SJSA1 (cell line): ENCODE measurements at places on chromosomes 3 and 15. TPM values are rescaled to one million over a fixed set of nuclear protein-coding genes. Genes with fewer than 3 reads are reported as not detected.

GRCh38 chr3:23696842-23697241, 108.9 kb upstream of the UBE2E1 start:
- no peaks in the 10 kb centered on the region for H3K27me3 ChIP-seq
- H3K4me1 ChIP-seq, result peaks cover under 1% of the 10 kb centered on the region; the same call in 1 of the 2 replicates
- no peak for DNase-seq
- H3K27ac ChIP-seq, result no peak overlapping the region

DNA sequence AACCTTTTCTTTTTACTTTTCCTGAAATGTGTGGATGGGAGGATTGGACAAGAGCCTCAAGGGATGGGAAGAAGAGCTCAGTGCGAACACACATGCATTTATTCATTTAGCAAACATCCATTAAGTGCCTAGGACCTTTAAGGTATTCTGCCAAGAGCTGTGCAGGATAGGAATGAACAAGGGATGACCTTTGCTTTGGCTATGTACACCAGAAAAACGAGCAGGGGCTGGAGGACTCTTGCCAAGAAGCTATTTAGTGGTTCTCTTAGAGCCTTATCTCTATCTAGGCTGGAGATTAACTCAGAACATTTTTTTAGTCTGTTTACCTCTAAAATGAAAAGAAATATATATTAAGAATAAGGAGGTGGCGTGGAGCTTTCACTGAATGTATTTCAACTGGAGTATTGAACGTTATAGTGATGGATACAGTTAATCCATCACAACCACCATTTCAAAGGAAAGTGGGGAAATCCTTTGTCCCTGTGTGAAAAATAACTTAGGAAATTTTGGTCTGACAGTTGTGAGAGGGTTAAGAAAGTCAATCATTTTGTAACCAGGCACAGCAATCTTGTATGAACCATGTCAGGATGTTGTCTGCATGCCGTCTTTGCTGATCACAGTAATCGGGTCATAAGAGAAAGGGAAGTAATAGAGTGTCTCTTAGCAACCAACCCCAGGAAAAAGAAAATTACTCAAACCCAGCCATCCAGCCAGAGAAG, 279.0 kb downstream of the LPP start:
- peaks cover 19% of the 10 kb centered on the region for H3K4me1 ChIP-seq
- no peak overlapping the region for H3K4me3 ChIP-seq
- DNase-seq, result no peak
- no peaks in the 10 kb centered on the region for H3K27me3 ChIP-seq
- H3K36me3 ChIP-seq, result peaks cover 16% of the 10 kb centered on the region; the same call in 1 of the 2 replicates

DNA sequence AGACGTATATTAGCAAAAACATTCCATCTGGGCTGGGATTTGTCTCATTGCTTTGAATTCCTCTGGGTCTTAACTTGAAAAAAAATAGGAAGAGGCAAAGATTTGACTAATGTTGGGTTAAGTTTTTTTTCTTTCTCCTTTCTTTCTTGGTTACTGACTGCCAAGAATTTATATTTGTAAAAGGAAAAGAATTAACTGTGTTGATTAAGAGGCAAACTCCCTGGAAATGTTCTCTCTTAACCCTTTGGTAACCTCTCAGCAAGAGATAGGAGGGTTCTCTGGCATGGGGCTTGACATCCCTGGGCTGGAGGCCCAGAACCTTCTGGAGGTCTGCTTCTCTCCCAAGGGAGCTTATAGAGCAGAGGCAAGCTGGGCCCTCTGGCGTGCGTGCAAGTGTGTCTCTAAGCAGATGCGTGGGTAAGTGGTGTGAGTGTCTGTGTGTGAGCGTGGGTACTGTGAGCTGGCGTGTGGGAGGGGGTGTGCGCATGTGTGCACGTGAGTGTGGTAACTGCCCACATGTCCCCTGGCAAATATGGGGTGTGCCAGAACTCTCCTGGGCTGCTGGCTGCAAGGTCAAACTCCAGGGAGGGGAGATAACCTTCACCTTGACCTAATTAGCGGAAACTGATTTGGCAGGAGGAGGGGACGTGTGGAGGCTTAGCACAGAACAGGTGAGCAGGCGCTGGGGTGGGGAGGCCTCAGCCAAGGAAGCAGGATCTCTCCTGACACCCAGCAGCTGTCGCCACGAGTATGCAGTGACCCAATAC, 49.4 kb upstream of the MAGEF1 start:
- H3K36me3 ChIP-seq, result no peaks in the 10 kb centered on the region
- peaks cover 10% of the 10 kb centered on the region for H3K4me1 ChIP-seq
- no peak for DNase-seq
- H3K27me3 ChIP-seq, result no peaks in the 10 kb centered on the region

GRCh38 chr15:45253330-45253729, 1.3 kb downstream of the SLC28A2 start:
- H3K27me3 ChIP-seq, result no peaks in the 10 kb centered on the region
- H3K36me3 ChIP-seq, result no peaks in the 10 kb centered on the region
- H3K4me1 ChIP-seq, result no peaks in the 10 kb centered on the region
- H3K27ac ChIP-seq, result no peak overlapping the region
- DNase-seq, result no peak

- no peaks in the 10 kb centered on the region for H3K27me3 ChIP-seq
- DNase-seq, result peak; percentile 77
- peaks cover 22% of the 10 kb centered on the region for H3K36me3 ChIP-seq
- H3K4me3 ChIP-seq, result no peak overlapping the region
Observed at GRCh38 chr15:22888120-22888859, 49.8 kb downstream of the NIPA2 start.

- H3K4me1 ChIP-seq, result peaks cover 30% of the 10 kb centered on the region
- DNase-seq, result no peak
- no peaks in the 10 kb centered on the region for H3K36me3 ChIP-seq
- H3K27ac ChIP-seq, result 0 out of 2 replicates have a peak overlapping the region, but pooled peaks have one; percentile 11
Observed at GRCh38 chr3:45908761-45909160, 22.4 kb downstream of the CCR9 start.

DNA sequence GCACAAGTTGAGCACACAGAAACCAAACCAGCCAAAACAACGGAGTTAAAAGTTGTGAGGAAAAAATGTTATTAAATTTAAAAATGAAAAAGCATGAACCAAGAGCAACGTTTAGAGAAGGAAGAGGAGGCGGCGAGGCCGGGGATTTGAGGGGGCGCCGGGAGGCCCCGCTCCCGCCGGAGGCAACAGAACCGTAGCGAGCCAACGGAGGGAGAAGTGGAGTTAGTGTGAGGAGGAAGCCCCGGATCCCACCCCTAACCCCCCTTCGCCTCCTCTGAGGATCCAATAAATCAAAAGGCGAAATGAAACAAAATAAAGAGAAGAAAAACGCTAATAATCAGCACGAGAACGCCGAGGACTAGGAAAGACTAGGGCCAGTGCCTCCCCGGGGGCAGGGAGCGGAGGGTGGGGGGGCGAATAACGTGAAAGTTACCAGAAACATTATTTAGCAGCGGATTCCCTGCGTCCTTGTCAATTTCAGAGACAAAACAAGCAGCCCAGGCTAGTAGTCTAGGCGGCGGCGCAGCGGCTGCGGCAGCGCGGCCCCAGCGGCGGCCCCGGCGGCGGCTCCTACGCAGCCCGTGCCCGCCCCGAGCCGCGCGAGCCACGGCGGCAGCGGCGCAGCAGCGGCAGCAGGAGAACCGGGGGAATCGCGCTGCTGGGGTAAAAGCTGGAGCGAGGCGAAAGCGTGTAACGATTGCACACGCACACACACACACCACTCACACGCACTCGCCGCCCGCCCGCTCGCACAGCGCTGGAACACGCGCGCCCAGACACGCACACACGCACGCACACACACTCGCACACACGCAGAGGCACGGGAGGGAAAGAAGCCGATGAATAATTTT, 1.7 kb downstream of the MEIS2 start:
- H3K4me3 ChIP-seq, result peak overlapping the region; percentile 81
- no peaks in the 10 kb centered on the region for H3K36me3 ChIP-seq
- H3K27me3 ChIP-seq, result peaks cover 3% of the 10 kb centered on the region
- peaks cover 12% of the 10 kb centered on the region for H3K4me1 ChIP-seq

DNA sequence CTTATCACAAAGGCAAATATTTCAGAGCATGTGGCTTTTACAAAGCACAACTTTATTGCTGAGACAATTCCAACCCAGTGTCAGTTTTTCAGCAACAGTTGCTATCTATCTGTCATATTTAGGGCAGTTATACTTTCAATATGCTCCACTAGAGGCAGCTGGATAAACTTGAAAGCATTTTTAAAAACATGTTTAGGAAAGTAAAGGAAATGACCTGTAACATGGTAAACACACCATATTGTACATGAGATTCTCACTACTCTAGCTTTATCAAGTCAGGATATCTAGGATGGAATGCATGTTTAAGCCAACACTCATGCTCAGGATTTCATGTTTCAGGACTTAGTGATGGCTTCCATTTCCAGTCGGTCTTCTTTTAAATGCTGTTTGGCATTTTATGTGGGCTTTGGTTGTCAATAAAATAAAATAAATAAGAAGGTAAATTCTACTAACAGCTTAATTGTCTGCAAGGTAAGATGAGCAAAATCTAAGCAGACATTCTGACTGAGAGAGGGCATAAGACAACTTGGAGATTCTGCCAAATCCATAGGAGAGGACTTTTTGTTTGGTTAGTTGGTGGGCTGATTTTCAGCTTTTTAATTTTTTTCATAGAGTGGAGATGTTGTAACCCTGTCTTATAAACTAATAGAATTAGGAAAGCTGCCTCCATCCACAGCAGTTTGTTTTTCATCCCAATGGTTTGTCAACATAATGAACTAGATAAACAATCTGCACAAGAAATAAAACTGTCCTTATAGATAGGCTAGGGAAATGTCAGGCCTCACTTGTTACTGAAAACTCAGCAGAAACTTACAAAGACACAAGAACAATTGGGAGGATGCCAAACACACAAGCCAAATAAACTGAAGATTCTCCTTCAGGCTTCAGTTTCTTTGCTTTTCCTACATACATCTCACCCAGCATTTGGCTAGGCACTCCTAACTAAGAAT, 63.4 kb upstream of the CPB1 start:
- H3K36me3 ChIP-seq, result no peaks in the 10 kb centered on the region
- no peaks in the 10 kb centered on the region for H3K4me1 ChIP-seq
- no peak for DNase-seq
- no peak overlapping the region for H3K4me3 ChIP-seq
- H3K27ac ChIP-seq, result no peak overlapping the region

DNA sequence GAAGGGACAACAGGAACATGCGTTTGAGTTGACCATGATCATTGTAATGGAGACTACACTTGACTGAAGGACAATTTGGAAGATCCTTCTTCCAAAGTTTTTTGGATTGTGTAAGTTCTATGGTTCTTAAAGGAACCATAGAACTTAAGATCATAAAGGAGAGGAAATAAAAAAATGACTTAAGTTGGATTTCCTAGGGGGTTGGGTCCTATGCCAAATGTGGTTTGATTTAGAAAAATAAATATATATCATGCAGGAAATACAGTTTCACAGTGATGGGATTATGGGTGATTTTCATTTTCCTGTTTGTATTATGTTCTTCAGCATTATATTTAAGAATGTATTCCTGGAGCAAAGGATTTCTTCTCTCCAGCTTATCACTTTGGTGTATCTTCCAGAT, 305.5 kb upstream of the DPH6 start:
- no peak overlapping the region for H3K4me3 ChIP-seq
- no peak overlapping the region for H3K27ac ChIP-seq
- no peaks in the 10 kb centered on the region for H3K36me3 ChIP-seq
- H3K27me3 ChIP-seq, result no peaks in the 10 kb centered on the region
- H3K4me1 ChIP-seq, result no peaks in the 10 kb centered on the region

GRCh38 chr15:68818066-68818768, 2.5 kb downstream of the ANP32A start:
- DNase-seq, result peak; percentile 78
- H3K27ac ChIP-seq, result peak overlapping the region; percentile 99
- peak overlapping the region; percentile 70 for H3K4me3 ChIP-seq

DNA sequence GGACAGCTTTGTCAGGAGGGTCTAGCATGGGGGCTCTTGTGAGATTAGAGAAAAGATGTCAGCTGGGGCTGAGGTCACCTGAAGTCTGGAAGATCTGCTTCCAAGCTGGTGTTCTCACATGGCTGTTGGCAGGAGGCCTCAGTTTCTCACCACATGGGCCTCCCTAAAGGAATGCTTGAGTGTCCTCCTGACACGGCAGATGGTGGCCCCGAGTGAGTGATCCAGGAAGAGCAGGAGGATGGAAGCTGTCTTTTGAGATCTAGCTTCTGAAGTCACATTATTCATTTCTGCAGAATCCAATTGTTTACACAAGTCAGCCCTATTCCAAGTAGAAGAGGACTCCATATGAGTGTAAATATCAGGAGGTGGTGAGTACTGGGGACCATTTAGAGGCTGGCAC, 344.0 kb upstream of the PROK2 start:
- no peak for DNase-seq
- H3K27ac ChIP-seq, result no peak overlapping the region
- H3K4me1 ChIP-seq, result peaks cover 20% of the 10 kb centered on the region
- H3K4me3 ChIP-seq, result no peak overlapping the region
- no peaks in the 10 kb centered on the region for H3K27me3 ChIP-seq
- no peaks in the 10 kb centered on the region for H3K36me3 ChIP-seq

- H3K27me3 ChIP-seq, result no peaks in the 10 kb centered on the region
- no peak overlapping the region for H3K4me3 ChIP-seq
- H3K36me3 ChIP-seq, result peaks cover 56% of the 10 kb centered on the region
- peaks cover 3% of the 10 kb centered on the region; the same call in 1 of the 2 replicates for H3K4me1 ChIP-seq
- H3K27ac ChIP-seq, result no peak overlapping the region
Observed at GRCh38 chr15:72751751-72752455, 31.7 kb downstream of the ADPGK start.

DNA sequence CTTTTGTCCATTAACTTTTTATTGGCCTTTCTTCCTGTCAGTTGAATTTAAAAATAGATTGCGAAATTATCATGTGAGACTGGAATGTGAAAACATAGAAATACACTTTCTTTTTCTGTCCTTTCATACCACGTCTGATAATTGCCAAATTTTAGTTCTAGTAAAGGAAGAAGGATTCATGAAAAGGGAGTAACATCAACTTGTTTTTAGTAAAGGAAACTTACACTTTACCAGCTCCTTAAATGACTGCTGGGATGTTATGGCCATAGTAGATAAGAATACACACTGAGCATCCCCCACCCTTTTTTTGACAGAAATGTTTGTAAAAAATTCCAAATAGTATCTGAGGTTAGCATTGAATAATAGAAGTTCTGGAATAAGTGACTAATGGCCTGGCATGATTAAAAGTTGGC, 137.9 kb downstream of the NEO1 start:
- H3K27ac ChIP-seq, result no peak overlapping the region
- no peaks in the 10 kb centered on the region for H3K4me1 ChIP-seq
- H3K4me3 ChIP-seq, result no peak overlapping the region
- DNase-seq, result no peak
- H3K27me3 ChIP-seq, result no peaks in the 10 kb centered on the region

GRCh38 chr3:145719114-145719513, 441.9 kb downstream of the PLOD2 start:
- no peaks in the 10 kb centered on the region for H3K4me1 ChIP-seq
- H3K36me3 ChIP-seq, result no peaks in the 10 kb centered on the region
- no peak overlapping the region for H3K4me3 ChIP-seq
- no peaks in the 10 kb centered on the region for H3K27me3 ChIP-seq
- no peak for DNase-seq

GRCh38 chr3:115071601-115072000, 75.5 kb downstream of the ZBTB20 start:
- H3K4me1 ChIP-seq, result peaks cover 35% of the 10 kb centered on the region
- peak overlapping the region; percentile 80 for H3K27ac ChIP-seq
- peak; percentile 68 for DNase-seq
- no peaks in the 10 kb centered on the region for H3K36me3 ChIP-seq
- H3K27me3 ChIP-seq, result no peaks in the 10 kb centered on the region

GRCh38 chr3:10320320-10320677, 613 bp downstream of the SEC13 start:
- H3K4me1 ChIP-seq, result peaks cover 5% of the 10 kb centered on the region; the same call in 1 of the 2 replicates
- H3K36me3 ChIP-seq, result peaks cover 44% of the 10 kb centered on the region
- no peaks in the 10 kb centered on the region for H3K27me3 ChIP-seq
- DNase-seq, result no peak
- peak overlapping the region; percentile 84 for H3K4me3 ChIP-seq

Gene ABTB1
- 1.3 and 1.4 TPM in 2 replicates for total RNA-seq

Gene SPATA12
- not detected in 2 replicates for total RNA-seq

Gene PYGO1
- 5.9 and 9.9 TPM in 2 replicates for total RNA-seq

Gene DNAJB11
- 152 and 170 TPM in 2 replicates for total RNA-seq

Gene ROBO2
- total RNA-seq, result not detected in 2 replicates

Gene GOLGA6L9
- 1.1 and 1.6 TPM in 2 replicates for total RNA-seq

Gene ADCY5
- total RNA-seq, result 0.16 and 0.82 TPM in 2 replicates

Gene ALDH1A3
- 1.9 and 2.2 TPM in 2 replicates for total RNA-seq

Gene BCL2A1
- total RNA-seq, result 0.34 TPM in 1 of 2 replicates, not detected in the other
